ENCODE measurements at places on chromosomes 11 and 22. TPM values are rescaled to one million over a fixed set of nuclear protein-coding genes. Genes with fewer than 3 reads are reported as not detected.

GRCh38 chr11:63001456-63001855, 14.2 kb downstream of the SLC22A8 start:
- no peak for ATAC-seq

DNA sequence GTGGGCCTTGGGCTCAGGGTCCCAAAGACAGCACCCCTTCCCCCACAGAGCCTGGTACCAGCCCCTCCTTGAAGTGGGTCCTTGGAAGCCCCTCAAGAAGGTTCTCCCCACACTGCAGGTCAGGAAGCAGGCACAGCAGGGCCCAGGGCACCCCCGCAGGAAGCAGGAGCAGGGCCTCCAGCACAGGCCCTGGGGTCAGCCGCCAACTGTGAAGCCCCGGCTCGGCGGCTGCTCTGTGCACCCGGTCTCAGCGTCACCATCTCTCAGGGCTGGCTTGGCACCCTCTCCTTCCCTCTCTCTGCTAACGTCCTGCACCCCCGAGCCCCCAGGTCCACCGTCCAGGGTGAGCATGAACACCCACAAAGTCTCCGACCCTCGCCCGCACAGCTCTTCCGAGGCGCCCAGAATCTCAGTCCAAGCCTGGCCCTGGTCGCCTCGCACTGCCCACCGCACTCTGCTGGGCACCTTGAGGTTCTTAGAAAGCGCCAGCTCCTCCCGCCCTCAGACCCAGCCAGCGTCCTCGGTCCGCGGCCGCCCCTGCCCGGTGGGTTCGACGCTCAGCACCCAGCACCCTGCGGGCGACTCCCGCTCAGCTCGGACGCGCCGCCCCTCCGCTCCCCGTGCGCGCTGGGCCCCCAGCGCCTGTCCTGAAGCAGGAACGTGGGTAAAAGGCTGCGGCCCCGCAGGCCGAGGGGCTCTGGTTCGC, 1.4 kb upstream of the SIGIRR start:
- ATAC-seq = no peak

- no peak for ATAC-seq
Observed at GRCh38 chr11:126817523-126818450, 182.8 kb downstream of the KIRREL3 start.

GRCh38 chr22:38250643-38251340, 22.0 kb downstream of the TMEM184B start:
- ATAC-seq = no peak

DNA sequence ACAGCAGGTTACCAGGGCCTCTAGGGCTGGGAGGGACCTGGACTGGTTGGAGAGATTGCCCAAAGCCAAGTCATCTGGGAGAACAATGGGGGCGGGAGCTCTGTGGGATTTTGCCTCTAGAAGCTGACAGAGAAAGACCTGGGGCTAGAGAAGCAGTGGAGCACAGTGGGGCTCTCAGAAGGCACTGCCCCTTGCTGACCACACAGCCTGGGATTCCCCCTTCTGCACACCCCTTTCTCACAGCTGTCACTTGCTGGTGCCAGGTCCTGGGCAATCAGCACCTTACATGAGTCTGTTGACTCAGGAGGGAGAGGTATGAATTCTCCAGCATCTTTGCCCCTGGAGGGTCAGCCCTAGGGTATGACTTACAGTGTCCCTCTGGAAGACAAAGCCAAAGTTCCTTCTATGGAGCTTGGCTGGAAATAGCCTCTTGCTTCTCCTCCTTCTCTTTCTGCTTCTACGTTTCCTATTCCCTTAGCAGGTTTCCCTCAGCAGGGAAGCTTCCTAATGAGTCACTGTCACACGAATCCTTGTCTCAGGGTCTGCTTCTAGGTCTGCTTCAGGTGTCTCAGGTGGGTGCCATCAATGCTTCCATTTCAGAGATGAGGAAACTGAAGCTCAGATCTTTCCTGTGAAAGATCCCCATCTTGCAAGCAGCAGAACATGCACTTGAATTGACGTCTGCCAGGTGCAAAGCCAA, 27.0 kb downstream of the GDPD5 start:
- ATAC-seq = no peak

- ATAC-seq = peak; percentile 32
Observed at GRCh38 chr11:76185511-76185910, 20.8 kb downstream of the WNT11 start.

GRCh38 chr11:26527685-26528084, 44.4 kb downstream of the MUC15 start:
- no peak for ATAC-seq

The PRODH gene
- 12.3 TPM for total RNA-seq

GRCh38 chr11:17161515-17161914, 46.3 kb downstream of the PIK3C2A start:
- no peak for ATAC-seq

The PLEKHA7 gene
- 12.5 TPM for total RNA-seq

DNA sequence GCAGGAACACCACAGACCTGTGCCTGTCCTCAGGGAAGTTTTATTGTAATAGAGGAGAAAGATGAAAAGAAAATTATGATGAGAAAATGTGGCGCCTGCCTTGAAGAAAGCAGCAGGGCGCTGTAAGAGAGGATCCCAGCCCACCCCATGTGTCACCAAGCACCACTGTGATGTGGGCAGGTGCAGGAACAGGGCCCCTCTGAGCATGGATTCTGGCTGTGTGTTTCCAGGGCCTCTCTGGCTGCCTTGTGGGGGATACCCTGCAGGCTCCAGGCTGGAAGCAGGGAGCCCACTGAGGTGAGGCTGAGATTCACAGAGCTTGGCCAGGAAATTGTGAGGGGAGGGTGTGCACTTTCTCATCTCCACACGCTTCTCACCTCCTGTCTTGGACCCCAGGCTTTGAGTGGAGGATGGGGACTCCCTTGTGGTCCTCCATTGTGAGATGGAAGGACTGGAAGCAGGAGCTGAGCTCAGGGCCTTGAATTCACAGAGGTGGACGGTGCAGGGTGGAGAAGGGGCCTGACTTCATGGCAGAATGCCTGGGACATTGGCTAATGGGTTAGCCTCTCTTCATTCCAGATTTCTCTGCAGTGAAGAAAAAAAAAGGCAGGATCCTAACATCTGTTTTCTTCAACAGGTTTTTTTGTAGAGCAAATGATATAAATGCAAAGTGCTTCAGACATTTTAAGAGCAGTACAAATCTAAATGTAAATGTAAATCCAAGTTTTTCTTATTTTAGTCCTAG, 246.6 kb upstream of the B3GAT1 start:
- no peak for ATAC-seq

The WNT7B gene
- 1.2 TPM for total RNA-seq

GRCh38 chr11:69037544-69037943, 11.2 kb upstream of the TPCN2 start:
- no peak for ATAC-seq

GRCh38 chr11:31821235-31821764, 10.2 kb upstream of the PAX6 start:
- no peak for ATAC-seq

GRCh38 chr11:45663486-45664375, 1.7 kb downstream of the CHST1 start:
- ATAC-seq = no peak

The ACTN3 gene
- not detected for total RNA-seq

The C11orf16 gene
- total RNA-seq = not detected

The MAP6 gene
- total RNA-seq = 35.5 TPM

The TMA7B gene
- not detected for total RNA-seq

The KDM4E gene
- not detected for total RNA-seq

GRCh38 chr11:36488096-36488495, 22.0 kb downstream of the TRAF6 start:
- no peak for ATAC-seq

GRCh38 chr11:93618371-93618770, 43.1 kb upstream of the CEP295 start:
- no peak for ATAC-seq

The LRRC74B gene
- total RNA-seq = not detected

GRCh38 chr11:98234698-98235097, 786.1 kb upstream of the CNTN5 start:
- ATAC-seq = no peak

- ATAC-seq = no peak
Observed at GRCh38 chr11:23586173-23586572, 725.9 kb upstream of the CCDC179 start.
